ENCODE measurements at places on chromosomes 7 and 10.

DNA sequence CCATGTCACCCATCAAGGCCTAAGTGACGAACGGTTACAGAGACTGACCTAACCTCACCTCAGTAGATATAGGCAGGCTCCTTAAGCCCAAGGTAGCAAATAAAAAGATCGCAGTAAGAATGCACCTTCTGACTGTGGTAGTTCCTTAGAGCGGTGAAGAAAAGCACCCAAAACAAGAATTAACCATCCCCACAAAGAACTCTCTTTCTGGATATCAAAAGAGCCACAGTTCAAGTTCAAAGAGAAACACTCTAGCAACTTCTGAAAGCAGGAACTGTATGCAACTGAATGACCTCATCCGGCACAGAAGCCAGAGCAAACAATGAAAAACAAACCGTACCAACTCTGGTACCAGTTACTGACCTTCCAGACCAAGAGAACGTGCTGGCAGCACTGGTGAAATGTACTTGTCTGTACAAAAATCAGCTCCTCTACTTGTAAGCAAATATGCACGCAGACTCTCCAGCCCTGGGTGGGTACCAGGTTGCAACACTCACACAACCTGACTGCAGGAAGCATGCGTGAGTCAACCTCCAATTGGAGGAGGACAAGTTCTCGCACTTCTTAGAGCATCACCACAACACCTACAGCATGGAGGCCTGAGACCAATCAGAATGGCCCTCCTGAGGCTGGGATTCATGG lies 202.7 kb downstream of the FAM107B start:
- DNase-seq = no peak

DNA sequence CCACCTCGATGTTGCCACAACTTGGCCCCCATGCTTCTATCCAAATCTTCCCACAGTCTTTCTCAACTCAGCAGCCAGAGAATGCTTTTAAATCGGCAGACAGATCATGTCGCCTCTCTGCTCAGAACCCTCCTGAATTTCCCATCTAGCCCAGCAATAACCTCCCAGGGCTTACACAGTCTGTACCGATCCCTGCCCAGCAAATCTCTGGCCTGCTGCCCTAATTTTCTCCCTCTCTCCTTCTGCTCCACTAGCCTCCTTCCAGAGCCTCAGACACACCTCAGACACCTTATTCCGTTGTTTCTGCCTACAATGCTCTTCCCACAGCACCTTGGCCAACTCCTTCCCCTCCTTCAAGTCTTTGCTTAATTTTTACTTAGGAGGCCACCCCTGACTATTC lies 32.3 kb downstream of the MDH2 start:
- DNase-seq = no peak

DNA sequence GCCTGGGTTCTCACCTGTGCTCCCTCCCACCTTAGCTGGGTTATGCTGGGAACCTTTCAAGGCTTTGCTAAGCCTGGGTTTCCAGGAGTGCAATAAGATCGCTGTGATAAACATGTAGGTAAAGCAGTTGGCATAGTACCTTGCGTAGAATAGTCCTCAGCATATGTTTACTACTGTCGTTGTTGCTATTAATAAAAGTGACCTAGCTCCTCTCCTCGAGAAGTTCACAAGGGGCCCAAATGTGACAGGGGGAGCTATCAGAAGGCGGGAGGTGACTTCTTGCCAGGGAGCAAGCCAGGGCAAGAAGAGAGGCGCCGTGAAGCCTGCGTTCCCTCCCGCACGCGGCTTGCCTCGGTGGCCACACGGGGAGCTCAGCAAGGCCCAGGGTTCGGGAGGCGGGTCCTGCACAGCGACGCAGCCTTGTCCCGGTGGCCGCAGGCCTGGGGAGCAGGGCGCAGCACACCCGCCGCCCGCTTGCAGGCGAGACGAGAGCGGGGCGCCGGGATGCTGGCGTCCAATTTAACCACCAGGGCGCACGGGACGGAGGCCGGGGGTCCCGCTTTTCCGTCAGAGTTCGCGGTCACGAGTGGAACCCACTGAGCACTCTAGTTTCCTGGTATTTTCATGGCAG lies 106.2 kb downstream of the SNX10 start:
- no peak for DNase-seq

- DNase-seq = no peak
Observed at GRCh38 chr7:71504697-71505441, 372.9 kb downstream of the GALNT17 start.

- no peak for DNase-seq
Observed at GRCh38 chr10:15176269-15176668, 7.8 kb upstream of the NMT2 start.

DNA sequence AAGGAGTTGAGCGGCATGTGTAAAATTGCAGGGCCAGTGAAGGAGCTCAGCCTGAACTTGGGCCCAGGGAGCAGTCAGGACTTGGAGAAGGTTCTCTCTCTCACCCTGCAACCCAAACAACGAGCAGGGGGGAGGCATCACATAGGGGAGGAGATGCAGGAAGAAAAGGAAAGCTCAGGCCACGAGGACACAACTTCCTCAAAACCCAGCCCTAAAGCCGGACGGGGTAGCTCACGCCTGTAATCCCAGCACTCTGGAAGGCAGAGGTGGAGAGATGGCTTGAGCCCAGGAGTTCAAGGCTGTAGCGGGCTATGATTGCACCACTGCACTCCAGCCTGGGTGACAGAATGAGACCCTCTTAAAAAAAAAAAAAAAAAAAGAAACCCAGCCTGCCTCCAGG lies 629.1 kb downstream of the PARD3 start:
- DNase-seq = no peak

DNA sequence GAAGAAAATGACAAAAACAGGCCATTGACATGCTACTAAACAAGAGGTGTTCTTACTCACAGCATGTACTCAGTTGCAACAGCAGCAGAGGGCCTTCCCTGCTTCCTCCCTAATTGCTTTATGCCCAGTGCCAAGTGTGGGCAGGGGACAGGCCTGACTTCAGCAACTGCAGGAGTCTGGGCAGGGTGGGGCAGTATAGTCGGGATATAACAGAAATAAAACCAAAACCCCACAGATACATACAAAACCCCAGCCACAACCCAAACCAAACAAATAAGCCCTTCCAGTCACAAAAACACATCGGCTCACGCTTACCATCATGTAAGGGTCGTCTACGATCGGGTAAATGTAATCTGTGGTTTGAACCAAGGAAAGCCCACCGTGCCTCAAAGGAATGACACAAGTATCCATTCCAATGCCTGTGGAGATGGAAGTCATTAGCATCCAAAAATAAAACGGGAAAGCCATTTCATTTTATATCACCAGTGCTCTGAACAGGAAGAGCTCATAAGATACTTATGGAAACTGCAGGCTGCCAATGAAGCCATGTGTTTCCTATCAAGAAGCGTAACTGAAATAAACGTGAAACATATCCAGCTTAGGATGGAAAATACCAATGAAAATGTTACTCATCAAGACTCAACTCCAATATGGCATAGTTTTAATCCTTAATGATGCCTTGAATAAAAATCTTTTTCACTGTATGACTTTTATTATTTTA lies 9.5 kb downstream of the SEPHS1 start:
- no peak for DNase-seq

- DNase-seq = no peak
Observed at GRCh38 chr10:100655760-100656421, 89.5 kb upstream of the PAX2 start.

DNA sequence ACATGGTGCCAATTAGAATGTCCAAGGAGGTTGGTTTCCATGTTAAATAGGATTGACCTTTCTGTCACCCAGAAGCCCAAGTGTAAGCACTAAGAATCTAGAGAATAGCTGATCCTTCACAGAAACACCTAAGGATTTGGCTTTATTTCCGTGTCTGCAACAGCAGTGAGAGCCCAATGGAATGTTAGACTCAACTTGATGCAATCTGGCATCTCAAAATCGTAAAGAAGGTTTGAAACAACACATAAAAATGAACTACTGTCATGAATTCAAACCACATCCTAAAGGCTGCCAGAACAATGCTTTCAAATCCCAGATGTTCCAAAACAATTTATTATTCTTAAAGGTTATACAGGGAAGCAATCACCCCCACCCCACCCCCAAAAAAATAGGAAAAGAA lies 18.6 kb downstream of the PPP1R3C start:
- DNase-seq = no peak

DNA sequence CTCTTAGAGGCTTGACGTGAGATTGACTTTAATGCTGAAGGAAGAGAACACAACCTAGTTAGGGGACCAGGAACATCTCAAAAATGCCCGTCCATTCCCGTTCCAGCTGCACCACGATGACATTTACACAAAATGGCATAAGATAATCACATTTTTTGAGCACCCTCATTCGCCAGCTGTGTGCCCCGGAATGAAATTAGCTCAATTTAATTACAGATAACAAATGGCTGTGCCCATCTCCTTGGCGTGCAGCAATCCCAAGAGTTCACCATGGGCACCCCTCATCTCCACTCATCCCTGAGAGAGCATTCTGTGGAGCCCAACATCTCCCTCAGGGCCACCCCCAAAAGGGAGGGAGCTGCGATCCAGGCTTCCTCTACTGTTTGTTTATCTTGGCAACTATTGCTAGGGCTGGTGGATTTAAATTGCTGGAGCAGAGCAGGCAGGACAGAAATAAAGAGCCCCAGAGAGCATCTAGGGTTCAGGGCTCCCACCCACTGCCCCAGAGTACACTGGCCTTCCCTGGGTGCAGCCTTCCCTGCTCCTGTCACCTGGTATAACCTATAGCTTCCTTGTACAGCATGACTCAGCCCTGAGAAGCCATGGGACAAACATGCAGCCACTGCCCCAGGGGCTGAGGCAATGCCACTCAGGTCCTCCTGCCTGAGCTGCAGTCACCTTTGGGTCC lies 263.5 kb downstream of the ZEB1 start:
- DNase-seq = no peak

GRCh38 chr10:132592790-132593383 lies 55.3 kb downstream of the INPP5A start:
- no peak for DNase-seq

DNA sequence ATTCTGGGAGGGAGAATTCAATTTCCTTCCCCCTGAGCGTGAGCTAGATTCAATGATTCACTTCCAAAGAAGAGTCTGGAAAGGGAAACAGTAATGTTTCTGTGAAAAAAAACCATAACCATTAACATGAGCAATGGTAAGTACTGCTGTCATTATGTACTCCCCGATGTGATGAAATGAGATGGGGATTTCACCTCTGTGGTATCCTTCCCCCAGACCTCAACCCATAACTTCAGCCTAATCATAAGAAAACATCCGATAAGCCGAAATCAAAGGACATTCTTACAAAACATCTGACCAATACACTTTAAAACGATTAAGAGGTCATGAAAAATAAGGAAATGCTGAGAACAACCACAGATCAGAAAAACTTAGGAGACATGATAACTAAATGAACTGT lies 27.2 kb downstream of the EZH2 start:
- DNase-seq = no peak
